ENCODE measurements at places on chromosomes 3 and 15. TPM values are rescaled to one million over a fixed set of nuclear protein-coding genes. Genes with fewer than 3 reads are reported as not detected.

The DIS3L gene
- 24.3 TPM for total RNA-seq

DNA sequence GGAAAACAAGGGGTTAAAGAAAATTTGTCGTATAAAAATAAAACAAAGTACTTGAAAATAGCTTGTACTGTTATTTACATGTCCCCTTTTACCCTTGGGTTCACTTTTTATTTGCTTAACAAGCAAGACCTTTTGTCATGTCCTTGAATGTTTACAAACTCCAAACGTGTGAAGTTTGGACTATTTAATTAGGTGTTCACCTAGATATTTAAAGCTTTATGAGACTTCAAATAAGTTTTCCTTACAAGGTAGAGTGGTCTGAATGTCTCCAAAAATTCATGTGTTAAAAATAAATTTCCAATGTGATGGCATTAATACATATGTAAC lies 242.0 kb upstream of the TTC14 start:
- H3K4me3 ChIP-seq: no peak overlapping the region
- H3K36me3 ChIP-seq: no peaks in the 10 kb centered on the region
- DNase-seq: no peak
- H3K27me3 ChIP-seq: no peaks in the 10 kb centered on the region
- no peak overlapping the region for H3K27ac ChIP-seq

DNA sequence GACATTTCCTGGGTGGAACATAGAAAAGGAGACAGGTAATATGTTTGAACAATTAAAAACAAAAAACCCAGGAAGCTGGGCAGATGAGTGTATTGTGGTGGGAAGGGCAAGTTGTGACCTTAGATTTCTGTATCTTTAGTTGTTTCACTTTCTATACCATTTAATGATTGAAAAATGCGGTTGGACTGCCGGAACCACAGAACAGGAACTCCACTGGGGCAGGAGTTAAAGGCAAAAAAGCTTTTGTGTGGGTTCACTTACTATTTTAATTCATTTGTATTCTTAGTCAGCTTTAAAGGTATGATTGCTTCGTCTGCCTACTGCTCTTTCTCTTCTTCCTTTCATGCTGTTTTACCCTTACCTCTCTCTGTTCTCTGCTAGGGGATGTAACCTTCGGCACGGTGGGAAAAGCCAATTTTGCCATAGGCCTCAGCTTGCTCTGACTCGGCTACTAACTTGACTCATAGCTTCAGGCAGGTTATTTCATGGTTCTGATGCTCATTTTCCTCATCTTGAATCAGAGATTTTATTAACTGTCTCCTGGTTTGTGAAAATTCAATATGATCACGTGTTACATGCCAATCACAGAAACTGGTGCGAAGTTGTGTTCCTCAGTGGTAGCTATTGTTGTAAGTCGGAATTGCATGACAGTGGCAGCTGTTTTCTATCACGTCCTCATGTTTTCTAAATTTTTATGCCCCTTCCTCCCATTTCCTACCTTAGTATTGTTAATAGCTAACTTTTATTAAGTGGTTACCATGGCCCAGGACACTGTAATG lies 1.6 kb upstream of the MCTP2 start:
- no peaks in the 10 kb centered on the region for H3K27me3 ChIP-seq
- no peak overlapping the region for H3K27ac ChIP-seq
- H3K4me3 ChIP-seq: peak overlapping the region; percentile 92
- DNase-seq: peak; percentile 3
- H3K4me1 ChIP-seq: peaks cover 22% of the 10 kb centered on the region
- H3K36me3 ChIP-seq: no peaks in the 10 kb centered on the region

DNA sequence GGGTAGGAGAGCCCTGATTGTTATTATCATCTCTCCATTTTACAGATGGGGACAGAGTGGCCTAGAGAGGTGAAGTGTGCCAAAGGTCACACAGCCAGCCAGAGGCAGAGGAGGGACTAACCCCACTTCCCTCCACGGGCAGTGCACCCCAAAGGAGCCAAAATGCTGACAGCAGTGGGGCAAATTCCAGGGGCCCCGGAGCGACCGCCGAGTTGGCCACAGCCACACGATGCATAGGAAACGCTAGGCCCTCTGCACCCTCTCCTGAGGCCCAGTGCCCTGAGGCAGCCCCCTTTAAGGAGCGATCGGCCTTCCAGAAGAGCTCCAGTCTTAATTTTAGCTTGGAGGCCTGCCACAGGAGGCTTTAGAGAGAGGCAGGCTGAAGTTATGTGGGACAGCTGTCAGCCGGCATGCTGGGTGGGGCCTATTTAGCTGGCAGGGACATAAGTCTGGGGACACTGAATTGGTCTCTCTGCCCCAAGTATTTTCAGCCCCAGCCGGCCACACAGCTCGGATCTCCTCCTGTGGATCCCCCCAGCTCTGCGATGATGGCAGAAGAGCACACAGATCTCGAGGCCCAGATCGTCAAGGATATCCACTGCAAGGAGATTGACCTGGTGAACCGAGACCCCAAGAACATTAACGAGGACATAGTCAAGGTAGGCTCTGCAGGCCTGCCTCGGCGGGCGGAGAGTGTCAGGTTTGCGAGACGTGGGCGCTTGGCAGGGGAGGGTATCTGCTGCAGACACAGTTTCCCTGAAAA lies at the start of gene CAV3:
Gene CAV3, plus strand, starts transcription at position 471 of the 763 bp plus-strand sequence. Its CDS starts 75 bp downstream, at position 546.
- no peaks in the 10 kb centered on the region for H3K36me3 ChIP-seq
- no peaks in the 10 kb centered on the region for H3K4me1 ChIP-seq
- H3K27me3 ChIP-seq: no peaks in the 10 kb centered on the region

The FEM1B gene
- 55.2 TPM for total RNA-seq

DNA sequence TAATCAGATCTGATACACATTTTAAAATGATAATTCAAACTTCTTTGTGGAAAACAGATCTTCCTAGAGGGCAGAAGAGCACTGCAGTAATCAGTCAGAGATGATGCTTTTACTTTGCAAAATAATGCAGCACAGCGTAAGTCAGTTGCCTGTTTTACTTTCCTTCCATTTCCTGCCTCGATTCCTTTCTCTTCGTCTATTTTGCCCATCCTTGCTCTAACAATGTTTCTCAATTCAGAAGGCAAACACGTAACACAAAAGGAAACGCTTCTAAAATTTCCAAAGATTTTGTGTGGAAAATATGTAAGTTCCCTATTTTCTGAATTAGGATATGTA lies 119.9 kb downstream of the P3H2 start:
- no peaks in the 10 kb centered on the region for H3K36me3 ChIP-seq
- no peak overlapping the region for H3K4me3 ChIP-seq
- peaks cover 2% of the 10 kb centered on the region for H3K27me3 ChIP-seq

DNA sequence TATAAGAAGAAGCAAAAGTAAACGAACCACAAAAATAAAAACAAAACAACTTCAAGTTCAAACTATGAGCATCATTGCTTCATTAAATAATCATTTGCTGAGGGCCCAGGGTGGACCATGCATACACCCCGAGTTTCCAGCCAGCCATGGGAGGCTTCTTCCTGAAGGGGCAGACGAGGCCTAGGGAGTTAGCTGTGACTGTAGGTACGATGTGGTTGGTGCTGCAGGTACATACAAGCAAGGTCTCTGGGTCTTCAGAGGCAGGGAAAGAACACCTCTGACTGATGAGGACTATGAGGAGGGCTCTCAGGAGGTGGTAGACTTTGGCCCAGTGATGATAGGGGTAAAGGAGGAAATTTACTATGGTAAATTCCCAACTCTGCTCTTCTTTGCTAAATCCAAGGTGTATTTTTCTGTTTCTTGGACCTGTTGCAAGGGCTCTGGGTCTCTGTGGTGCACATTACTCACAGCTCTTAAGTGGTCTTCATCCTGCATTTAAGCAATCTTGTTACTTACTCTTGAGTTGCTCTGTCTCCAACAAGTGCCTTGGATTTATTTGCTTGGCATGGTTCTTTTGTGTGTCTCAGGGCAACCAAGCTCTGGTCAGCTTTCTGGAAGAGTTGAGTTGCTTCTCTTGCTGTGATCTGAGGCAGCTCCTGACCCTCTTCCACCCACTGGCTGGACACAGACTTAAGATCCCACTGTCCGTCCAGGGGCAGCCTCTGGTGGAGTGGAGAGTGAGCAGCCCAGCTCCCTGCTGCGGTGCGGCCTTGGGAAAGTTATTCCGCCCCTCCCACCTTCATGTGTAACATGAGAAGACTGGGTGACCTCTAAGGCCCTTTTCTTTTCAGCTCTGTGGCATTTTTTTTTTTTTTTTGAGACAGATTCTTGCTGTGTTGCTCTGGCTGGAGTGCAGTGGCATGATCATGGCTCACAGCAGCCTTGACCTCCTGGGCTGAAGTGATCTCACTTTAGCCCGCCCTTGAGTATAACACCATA lies 56.1 kb upstream of the KIF23 start:
- H3K4me3 ChIP-seq: no peak overlapping the region
- no peak overlapping the region for H3K27ac ChIP-seq
- no peaks in the 10 kb centered on the region for H3K27me3 ChIP-seq
- H3K4me1 ChIP-seq: no peaks in the 10 kb centered on the region

The RARRES1 gene
- not detected for total RNA-seq
